ENCODE measurements at places on chromosomes 11 and 22.
A peak's percentile ranks its signal among the peaks of the same experiment; 100 is the strongest.

DNA sequence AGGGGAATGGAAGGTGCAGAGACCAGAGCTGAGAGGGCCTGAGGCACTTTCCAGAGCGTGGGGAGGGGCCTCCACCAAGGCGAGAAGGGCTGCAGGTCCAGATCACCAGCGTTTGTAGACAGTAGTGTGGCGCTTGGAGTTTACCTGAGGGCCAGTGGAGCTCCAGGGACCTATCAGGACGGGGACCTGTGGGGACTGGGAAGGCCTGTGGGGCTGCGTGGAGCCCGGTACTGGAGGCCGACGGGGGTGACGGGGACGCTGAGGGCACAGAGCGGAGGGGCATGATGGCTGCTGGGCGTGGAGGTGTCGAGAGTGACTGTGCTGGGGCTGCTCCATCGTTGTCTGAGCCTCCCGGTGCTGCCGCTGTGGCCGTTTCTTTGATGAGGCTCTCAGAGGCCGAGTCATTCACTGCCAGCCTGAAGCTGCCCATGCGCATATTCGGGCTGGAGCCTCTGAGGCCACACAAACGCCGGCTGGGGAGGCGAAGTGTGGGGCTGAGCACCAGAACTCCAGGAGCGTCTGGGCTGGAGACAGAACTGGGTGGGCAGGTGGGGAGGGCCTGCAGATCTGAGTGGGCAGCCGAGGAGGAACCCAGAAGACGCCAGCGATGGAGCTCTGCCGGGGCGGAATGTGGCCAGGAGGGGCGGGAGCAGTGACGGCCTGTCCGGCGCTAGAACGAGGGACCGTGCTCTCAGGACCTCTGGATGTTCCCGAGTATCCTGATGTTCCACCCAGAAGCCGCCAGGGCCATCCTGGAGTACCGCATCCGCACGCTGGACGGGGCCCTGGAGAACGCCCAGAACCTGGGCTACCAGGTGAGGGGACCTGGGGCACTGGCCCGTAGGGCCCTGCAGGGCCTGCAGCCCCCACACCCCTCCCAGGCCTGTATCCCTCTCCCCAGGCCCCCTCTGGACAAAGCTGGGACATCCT lies 2.6 kb downstream of the PGGHG start:
- DNase-seq = no peak

DNA sequence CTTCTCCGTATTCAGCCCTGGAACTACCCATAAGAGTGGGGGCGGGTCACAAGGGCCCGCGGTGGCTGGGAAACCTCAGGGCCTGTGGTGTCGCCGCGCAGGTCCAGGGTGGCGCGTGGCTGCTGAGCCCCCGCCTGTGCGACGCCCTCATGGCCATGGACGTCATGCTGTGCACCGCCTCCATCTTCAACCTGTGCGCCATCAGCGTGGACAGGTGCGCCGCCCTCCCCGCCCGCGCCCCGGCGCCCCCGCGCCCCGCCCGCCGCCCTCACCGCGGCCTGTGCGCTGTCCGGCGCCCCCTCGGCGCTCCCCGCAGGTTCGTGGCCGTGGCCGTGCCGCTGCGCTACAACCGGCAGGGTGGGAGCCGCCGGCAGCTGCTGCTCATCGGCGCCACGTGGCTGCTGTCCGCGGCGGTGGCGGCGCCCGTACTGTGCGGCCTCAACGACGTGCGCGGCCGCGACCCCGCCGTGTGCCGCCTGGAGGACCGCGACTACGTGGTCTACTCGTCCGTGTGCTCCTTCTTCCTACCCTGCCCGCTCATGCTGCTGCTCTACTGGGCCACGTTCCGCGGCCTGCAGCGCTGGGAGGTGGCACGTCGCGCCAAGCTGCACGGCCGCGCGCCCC lies 2.4 kb downstream of the DRD4 start:
- DNase-seq = no peak

- no peak for DNase-seq
Observed at GRCh38 chr11:62124186-62125113, 639 bp downstream of the INCENP start.

- DNase-seq = no peak
Observed at GRCh38 chr11:16016468-16016829, 339.9 kb downstream of the SOX6 start.

GRCh38 chr11:68667511-68668500 lies 16.5 kb upstream of the GAL start:
- no peak for DNase-seq

GRCh38 chr11:8068605-8069221 lies 12.3 kb upstream of the TUB start:
- DNase-seq = no peak

DNA sequence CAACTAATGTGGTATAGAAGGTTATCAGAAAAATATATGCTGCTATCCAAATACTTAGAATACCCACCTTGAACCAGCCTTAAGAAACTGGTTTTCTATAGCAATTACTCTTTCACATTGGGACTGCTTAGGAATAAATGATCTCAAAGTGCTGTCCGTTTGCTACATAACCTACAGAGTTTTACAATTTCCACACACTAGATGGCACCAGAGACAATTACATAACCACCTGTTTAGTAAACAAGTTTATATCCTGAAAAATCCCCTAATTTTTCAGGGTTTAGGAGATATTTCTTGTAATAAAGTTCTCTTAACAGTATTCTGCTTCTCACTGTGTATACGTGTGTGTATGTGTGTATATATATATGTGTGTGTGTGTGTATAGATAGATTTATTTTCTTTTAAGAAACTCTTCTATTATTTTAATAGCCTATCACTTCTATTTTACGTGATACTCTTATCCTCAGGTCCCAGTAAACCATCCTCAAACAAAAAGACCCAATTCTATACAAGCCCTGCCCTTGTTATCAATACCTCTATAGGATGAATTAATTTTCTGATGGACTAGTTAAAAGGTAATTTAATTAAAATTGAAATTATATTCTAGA lies 6.7 kb upstream of the OR5I1 start:
- DNase-seq = peak; percentile 60

DNA sequence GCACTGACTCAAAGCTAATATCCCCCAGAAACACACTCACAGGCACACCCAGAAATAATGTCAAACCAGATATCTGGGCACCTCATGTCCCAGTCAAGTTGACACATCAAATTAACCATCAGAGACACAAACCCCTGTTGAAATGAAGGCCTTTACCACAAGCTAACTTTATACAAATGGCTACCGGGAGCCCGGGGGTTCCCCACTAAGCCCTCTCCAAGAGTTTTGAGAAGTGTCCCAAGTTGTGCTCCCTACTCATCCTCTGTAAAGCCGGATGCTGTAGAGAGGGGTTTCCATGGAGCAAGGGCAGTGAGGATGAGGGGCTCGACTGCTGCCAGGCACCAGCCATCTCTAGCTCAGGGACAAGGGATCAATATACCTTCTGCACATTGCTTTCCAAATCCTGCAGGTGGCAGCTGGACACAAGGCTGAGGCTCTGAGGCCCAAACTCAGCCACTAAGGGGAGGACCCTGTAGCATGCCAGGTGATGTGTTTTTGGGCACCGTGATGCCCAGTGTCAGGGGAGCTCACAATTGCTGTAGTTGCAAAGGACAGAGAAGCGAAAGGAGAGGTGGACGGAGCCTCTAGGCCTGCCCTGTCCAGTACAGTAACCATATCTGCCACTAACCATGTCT lies 145.7 kb downstream of the TTC17 start:
- DNase-seq = no peak

- DNase-seq = no peak
Observed at GRCh38 chr11:65102142-65103095, 6.4 kb downstream of the VPS51 start.

DNA sequence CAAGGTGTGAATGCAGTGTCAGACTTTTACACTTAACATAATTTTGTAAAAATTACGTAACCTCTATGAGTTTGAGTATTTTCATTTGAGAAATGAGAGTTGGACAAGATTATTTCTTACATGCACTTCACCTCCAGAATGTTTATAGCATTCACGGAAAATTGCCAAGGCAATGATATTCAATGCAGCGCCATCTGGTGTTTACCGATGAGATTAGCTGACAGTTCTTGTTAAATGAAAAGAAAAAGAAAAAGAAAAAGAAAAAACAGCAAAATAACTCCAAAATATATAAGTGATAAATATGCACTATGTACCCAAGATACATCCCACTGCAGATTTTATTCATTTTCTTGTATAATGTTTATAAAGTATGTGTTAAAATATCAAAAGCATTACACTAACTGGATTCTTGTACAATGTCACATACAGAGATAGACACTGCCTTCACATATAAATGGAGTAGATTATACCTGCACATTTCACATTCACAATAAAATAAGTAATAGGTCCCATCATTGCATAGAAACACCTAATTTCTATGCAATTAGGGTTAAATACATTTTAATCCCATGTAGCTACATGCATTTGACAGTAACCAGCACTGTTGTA lies 976.3 kb upstream of the FAT3 start:
- DNase-seq = peak; percentile 6

All from NCI-H748 treated with DMSO at 0.1 percent for 48 hours (cell line).